ENCODE measurements at places on chromosomes 2 and 18. TPM values are rescaled to one million over a fixed set of nuclear protein-coding genes. Genes with fewer than 3 reads are reported as not detected.
A peak's percentile ranks its signal among the peaks of the same experiment; 100 is the strongest.

- DNase-seq = no peak
Measured at GRCh38 chr2:62144689-62145477, 51.0 kb upstream of the B3GNT2 start.

GRCh38 chr2:65067806-65068553 lies 11.8 kb downstream of the CEP68 start:
- DNase-seq = no peak

GRCh38 chr18:22318745-22319407 lies 98.8 kb downstream of the CTAGE1 start:
- no peak for DNase-seq

- no peak for DNase-seq
Measured at GRCh38 chr2:107700073-107700472, 126.6 kb upstream of the RGPD4 start.

DNA sequence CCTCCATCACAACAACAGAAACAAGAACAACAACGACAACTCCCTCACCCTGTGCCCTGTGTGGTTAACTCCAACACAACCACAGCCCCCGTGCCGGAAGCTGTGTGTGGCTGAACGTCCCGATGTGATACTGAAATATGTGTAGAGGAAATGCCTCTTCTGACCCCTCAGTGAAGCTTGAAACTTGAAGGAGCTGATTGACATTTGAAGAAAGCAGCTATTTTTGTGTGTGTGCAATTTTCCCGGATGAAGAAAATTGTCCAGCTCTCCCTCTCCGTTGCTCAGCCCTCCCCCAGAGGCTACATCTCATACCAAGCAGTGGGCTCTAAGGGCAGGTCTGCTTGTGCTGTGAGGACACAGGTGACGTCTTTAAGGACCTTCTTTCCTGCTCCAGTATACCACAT lies 173.8 kb downstream of the ICOS start:
- peak; percentile 62 for DNase-seq

- DNase-seq = no peak
Measured at GRCh38 chr2:225694664-225695063, 295.2 kb downstream of the NYAP2 start.

- no peak for DNase-seq
Measured at GRCh38 chr2:238262496-238263122, 22.8 kb upstream of the HES6 start.

DNA sequence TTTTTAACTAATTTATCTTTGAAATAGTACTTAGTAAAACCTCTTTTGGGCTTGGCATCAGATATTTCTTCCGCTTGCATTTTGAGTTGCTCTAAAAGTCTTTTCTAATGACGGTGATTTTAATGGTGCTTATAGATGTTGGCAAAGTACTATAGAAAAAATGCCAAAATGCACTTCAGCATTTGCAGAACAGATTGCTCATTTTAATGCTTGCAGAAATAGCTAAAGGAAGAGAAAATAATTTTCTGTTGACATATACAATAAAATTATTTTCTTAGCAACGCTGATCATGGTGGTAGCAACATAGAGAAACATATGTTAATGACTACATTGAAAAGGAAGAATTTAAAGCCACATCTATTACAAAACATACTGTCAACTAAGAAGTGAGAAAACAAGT lies 170.7 kb downstream of the STK39 start:
- no peak for DNase-seq

GRCh38 chr2:169086893-169087467 lies 17.6 kb downstream of the DHRS9 start:
- no peak for DNase-seq

DNA sequence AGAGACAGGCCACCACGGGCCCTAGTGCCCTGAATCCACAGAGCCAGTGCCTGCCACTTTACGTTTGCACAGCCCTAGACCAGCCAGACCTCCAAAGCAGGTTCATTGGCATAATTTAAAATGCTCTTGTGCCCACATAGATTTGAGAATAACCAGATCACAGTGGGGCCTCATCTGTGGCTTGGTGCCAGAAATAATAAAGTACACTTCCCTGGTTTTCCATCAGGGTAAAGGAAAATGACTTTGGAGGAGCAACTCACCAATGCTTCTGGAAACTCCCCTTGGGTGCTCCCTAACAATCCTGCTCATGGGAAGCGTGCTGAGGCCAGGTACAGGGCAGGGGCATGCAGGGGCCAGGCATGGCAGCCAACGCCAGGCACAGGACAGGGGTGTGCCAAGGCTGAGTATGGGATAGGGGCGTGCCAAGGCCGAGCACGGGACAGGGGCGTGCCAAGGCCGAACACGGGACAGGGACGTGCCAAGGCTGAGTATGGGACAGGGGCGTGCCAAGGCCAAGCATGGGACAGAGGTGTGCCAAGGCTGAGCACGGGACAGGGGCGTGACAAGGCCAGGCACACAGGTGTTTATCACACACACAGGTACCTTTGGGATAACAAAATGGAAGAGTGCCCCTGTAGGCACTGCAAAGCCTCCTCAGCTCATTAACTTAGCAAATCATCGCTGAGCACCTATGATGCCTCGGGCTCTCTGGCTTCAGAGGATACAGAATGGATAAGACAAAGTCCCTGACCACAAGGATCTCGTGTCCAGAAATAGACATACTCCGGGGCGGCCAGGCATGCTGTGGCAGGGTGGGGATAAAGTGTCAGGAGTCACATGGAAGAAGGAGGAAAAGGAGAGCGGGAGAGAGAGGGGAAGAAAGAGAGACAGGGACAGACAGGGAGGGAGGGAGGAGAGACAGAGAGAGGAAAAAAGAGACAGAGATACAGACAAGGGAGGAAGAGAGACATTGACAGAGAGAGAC lies 334.7 kb downstream of the EIPR1 start:
- no peak for DNase-seq

- no peak for DNase-seq
Measured at GRCh38 chr2:231364961-231365810, 30.3 kb upstream of the B3GNT7 start.

GRCh38 chr2:74646201-74646600 lies 1.9 kb downstream of the M1AP start:
- no peak for DNase-seq

DNA sequence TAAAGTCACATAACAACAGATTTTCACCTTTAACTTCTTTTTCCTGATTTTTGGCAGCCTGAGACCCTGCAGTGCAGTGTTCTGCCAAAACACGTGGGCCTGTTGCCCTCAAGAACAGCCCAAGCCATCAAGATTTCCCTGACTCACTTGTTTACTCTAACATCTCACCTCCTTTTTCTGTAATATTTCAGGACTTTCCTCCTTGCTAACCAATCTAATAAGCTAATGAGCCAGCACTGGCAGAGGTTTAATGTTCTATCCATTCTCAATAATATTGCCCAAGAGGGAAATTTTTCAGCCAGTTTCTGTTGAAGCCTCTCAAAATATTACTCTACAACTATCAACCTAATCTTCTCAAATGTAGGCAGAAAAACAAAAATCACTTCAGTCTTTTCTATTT lies 635.2 kb downstream of the DPP10 start:
- DNase-seq = no peak

- no peak for DNase-seq
Measured at GRCh38 chr2:43293744-43294695, 67.6 kb upstream of the ZFP36L2 start.

DNA sequence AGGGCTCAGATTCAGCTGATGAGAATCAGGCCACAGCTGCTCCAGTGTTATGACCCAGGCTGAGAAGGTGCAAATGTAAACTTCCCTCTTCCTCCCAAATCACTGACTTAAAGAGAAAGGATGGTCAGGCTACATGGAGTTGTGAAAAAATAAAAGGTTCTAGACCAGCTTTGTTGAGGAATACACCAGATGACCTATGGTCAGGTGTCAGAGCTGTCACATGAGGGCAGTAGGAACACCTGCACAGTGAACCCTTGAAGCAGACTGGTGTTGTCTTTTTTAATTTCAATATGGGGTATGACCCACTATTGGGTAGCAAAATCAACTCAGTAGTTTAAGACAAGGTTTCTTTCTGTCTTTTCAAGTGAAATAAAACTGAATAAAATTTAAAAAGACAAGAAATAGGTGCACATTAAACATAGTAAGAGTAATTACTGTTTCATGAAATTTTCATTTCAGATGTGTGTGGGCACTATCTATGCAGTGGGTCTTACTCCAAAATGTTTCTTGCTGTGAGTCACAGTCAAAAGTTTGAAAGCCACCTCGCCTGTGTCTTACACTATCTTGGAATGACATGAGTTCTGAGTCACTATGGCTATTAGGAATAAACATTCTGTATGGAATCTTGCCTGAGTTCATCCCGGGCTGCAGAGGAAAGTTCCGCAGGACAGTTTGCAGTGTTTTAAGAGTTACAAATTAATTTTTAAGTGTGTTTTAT lies 83.6 kb downstream of the ACVR1 start:
- no peak for DNase-seq

GRCh38 chr2:59076079-59076619 lies 835.0 kb upstream of the FANCL start:
- DNase-seq = no peak

DNA sequence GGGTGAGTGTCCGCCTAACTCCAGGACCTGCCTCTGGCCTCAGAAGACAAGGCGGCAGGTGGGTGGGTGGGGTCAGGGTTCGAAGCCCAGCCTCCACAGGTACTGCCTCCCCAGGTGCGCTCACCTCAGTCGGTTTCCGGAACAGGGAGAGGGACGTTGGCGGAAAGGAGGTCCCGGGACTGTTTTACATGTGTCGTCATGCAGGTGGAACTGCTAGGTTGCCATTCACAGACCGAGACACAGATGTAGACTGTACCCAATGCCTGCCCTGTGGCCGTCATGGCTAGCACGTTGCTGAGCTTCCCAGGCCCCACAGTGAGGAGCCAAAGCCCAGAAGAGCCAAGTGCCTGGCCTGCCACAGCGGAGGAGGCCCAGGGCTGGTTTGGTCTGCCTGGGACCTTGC lies 284.0 kb upstream of the HS6ST1 start:
- no peak for DNase-seq

DNA sequence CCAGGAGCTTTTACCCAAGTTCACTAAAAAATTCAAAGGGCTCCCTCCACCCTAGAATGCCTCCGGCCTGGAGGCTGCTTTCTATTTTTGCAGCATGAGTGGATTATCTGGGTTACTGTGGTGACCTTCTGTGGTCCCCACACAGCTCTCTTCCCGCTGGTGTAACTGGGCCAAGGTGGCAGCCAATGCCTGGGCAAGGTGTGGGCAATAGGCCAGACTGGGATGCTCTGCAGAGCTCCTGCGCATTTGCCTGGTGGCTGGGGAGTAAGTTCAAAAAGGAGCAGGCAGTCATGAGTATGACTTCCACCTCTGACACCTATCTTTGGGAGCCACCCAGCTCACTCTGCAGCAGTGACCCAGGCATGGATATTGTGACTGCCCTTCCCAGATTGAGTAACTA lies 130.5 kb upstream of the SPRED2 start:
- no peak for DNase-seq

DNA sequence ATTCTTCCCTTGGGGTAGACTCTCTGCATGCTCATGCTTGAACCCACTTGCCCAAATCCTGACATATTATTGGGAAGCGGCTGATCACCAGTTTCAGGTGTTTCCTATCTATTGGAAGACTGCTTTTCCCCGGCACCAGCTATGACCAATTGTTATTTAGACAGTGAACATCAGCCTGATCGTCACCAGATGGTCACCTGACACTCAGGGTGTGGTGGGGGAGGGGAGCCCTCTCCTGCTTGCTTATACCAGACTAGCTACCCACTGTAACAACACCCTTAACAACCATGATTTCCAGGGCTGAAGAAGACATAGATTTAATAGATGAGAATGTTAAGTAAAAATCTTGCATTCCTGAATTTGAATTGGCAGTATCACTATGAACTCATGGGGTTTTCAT lies 44.3 kb downstream of the RBM43 start:
- DNase-seq = no peak

- no peak for DNase-seq
Measured at GRCh38 chr2:180360283-180360618, 353.2 kb upstream of the CWC22 start.

- DNase-seq = no peak
Measured at GRCh38 chr2:105924932-105925331, 180.2 kb downstream of the NCK2 start.

GRCh38 chr2:198913394-198914152 lies 544.2 kb downstream of the SATB2 start:
- DNase-seq = no peak

DNA sequence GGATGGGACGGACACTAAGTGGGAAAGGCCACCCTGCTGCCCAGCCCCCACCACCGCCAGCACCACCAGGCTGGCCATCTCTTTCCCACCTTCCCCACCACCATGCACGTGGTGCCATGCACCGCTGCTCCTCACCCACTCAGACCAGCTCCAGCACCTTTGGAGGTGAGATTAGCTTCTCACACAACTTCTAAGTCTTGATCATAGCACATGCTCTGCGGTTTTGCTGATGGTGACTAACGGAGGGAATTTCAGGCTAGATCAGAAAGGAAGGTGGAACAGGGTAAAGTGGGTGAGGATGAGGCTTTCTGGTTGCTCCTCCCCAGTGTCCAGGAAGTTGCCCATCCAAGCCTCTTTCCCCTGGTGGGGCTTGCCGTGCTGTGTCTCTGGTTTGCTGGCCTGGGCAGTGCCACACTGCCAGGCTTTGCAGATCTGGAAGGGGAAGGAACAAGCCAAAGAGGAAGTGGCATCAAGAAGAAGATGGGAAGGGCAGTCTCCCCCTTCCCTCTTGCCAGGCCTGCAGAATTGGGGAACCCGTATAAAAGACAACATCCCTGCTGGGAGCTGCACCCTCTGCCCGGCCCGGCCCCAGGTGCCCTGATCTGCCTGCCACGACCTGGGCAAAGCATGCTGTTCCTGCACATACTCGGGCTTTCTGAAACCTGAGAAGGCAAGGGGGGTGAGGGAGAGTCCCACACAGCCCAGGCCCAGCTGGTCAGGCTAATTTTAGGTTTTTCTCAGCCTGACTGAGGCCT lies 44.3 kb upstream of the CAB39 start:
- DNase-seq = no peak

GRCh38 chr2:234029150-234029733 lies 21.3 kb upstream of the SPP2 start:
- DNase-seq = no peak

- no peak for DNase-seq
Measured at GRCh38 chr2:161173541-161174194, 13.4 kb downstream of the TANK start.

GRCh38 chr2:45992021-45992740 lies 305.0 kb upstream of the EPAS1 start:
- DNase-seq = no peak

CTAGE1 gene
- total RNA-seq = not detected

ABCB11 gene
- total RNA-seq = not detected

TMEM198 gene
- total RNA-seq = 0.67 TPM

CAPN14 gene
- 0.61 TPM for total RNA-seq

IL1R2 gene
- total RNA-seq = not detected

FIGN gene
- not detected for total RNA-seq

GALNT5 gene
- not detected for total RNA-seq

LYG2 gene
- not detected for total RNA-seq

GPR45 gene
- not detected for total RNA-seq

KHK gene
- total RNA-seq = 6.0 TPM

SCLY gene
- 37.9 TPM for total RNA-seq

ALPG gene
- total RNA-seq = not detected

PDIA6 gene
- total RNA-seq = 84.7 TPM

CD8A gene
- 1.9 TPM for total RNA-seq

ANKRD29 gene
- total RNA-seq = not detected

BOLL gene
- total RNA-seq = not detected

FAP gene
- not detected for total RNA-seq

ATL2 gene
- 64.3 TPM for total RNA-seq

CAPN13 gene
- not detected for total RNA-seq
